ENCODE measurements at places on chromosomes 2 and 18.

- DNase-seq = no peak
These were observed 80.2 kb downstream of the NEB start for GRCh38 chr2:151654085-151654484.

GRCh38 chr2:217049956-217050355 is 190.1 kb upstream of the TNP1 start:
- DNase-seq = no peak

- DNase-seq = no peak
These were observed 385.7 kb downstream of the HRH4 start for GRCh38 chr18:24846138-24846537.

- no peak for DNase-seq
These were observed 82.9 kb downstream of the ADCYAP1 start for GRCh38 chr18:987325-988186.

DNA sequence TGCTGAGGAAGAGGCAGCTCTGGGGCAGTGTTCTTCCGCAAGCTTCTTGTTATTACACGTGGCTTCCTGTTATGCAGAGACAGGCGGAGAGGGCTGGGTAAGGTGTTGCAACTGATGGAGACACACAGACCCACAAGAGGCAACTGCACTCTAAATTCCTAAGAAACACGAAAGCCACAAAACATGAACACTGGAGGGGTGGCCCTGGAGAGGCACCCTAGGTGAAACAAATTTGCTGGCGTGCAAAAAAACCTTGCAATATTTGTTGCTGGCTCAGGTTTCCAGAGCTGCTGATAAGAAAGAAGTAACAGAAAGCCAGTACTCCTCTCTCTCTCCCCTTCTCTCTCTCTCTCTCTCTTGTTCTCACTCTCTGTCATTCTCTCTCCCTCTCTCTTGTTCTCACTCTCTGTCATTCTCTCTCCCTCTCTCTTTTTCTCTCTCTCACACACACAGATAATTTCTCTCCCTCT is 31.8 kb downstream of the ARHGAP25 start:
- DNase-seq = no peak

GRCh38 chr2:96637385-96638143 is 548 bp downstream of the KANSL3 start:
- DNase-seq = peak; percentile 83

- peak; percentile 46 for DNase-seq
These were observed 835.3 kb downstream of the EPHA4 start for GRCh38 chr2:220736778-220737177.

GRCh38 chr2:76082509-76082908 is 371.8 kb upstream of the GCFC2 start:
- DNase-seq = no peak

DNA sequence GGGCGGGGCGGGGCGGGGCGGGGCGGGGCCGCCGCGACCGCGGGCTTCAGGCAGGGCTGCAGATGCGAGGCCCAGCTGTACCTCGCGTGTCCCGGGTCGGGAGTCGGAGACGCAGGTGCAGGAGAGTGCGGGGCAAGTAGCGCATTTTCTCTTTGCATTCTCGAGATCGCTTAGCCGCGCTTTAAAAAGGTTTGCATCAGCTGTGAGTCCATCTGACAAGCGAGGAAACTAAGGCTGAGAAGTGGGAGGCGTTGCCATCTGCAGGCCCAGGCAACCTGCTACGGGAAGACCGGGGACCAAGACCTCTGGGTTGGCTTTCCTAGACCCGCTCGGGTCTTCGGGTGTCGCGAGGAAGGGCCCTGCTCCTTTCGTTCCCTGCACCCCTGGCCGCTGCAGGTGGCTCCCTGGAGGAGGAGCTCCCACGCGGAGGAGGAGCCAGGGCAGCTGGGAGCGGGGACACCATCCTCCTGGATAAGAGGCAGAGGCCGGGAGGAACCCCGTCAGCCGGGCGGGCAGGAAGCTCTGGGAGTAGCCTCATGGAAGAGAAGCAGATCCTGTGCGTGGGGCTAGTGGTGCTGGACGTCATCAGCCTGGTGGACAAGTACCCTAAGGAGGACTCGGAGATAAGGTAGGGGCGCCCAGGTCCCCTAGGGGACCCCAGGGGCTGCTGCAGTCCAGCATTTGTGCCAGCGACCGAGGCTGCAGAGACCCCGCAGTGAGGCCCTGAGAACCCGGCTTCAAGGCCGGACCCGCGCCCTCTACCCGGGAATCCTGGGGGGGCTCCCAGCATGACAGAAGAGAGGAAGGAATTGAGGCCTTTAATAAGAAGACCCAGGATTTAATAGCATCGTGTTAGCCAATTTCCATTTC is at the start of gene KHK:
TSS of gene KHK (plus strand) at position 49 of the 870 bp plus-strand sequence. CDS start at position 537, 488 bp downstream.
- peak; percentile 76 for DNase-seq

DNA sequence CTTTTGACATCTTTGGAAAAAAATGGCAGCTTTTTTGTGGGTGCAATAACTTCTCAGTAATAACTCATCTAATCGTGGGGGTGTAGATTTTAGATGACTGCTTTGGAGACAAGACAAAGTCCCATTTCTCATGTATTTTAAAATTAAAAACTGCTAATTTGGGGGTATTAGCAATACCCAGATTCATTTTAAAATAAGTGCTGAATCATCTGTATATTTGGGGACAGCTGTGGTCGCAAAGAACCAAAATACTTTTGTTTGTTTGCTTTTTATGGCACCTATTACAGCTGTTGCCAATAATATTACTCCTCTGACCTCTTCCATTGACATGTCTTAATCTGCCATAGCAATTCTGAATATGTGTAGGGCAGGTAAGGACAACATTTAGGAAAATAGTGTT is 45.4 kb downstream of the STAT1 start:
- no peak for DNase-seq

GRCh38 chr2:107693604-107694003 is 133.1 kb upstream of the RGPD4 start:
- DNase-seq = no peak

DNA sequence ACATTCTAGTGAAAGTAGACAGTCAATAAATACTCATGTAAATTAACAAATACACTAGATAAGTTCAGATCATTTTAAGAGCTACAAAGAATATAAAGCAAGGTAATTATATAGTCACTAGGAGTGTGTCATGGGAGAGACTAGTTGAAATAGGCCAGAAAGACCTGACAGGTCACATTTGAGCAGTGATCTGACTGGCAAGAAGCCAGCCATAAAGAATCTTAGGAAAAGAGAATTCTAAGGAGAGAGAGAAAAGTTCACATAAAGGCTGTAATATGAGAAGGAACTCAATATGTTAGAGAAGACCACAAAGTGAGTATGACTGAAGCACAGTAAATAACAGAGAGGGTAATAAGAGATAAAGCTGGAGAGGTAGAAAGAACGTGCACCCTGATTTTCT is 31.2 kb downstream of the VSNL1 start:
- no peak for DNase-seq

GRCh38 chr2:237873897-237874551 is 14.6 kb downstream of the RAMP1 start:
- DNase-seq = no peak

DNA sequence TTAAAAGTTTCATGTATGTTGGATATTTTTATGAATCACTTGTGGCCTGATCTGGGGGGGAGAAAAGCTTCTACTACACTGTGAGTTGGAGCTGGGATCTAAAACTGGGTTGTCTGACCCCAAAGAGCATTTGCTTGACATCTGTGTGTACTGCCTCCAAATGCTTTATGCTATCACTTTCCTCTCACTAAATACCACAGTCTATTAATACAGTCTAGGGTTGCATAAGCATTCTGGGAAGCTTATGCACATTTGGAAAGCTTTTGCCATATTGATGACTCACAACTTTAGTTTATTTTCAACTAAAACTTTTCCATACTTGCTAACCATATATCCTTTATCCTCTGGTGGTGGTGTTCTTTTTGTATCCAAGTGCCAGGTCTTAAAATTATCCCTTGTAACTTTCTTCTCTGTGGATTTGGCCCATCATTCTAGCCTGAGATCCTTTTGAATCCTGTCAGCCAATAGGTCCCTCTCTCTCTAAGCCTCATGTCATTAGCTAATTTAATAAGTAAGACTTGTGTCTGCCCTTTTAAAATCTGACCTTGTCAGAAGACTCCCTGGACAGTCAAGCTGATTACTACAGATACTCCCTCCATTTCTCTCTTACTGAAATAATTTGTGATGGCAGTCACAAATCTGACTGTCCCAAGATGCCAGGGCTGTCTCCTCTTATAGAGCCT is 72.7 kb downstream of the NXPH2 start:
- peak; percentile 69 for DNase-seq

Measured in NCI-H82 (cell line).